ENCODE measurements at places on chromosomes 5 and 9.

DNA sequence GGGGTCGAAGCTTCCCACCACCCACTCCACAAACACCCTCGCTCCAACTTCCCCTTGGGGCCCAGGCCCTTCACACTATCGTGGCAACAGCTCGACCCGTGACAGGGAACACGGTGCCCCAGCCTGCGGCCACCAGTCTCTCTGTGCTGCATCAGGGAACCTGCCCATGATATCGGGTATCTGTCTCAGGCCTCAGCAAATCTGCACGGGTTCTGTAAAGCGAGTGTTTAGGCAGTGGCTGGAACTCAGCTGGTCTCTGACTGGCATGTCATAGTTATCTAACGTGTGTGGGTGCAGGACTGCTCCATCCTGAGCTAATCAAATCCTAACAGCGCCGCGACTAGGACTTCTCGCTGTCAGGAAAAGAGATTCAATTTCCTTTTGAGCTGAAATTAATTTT, 42.9 kb downstream of the DBH start:
- no peak for DNase-seq

GRCh38 chr9:77475641-77476473, 172.3 kb downstream of the GNA14 start:
- peak; percentile 47 for DNase-seq

DNA sequence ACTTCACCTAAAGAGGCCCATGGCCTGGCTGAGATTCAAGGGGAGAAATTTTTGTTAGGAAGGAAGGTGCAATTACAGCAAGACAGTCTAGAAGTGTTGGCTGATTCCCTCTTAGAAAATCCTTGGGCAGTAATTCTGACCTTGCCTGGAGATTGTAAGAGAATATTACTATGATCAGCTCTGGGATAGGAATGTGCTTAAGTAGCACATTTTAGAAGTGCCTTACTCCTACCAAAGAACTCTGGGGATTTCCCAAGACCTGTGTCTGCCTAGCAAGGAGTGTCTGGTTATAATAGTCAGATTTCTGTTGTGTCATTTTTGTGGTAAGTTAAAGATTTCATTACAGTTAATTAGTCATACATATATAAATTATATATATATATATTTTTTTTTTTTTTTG, 52.3 kb downstream of the NLN start:
- DNase-seq = peak; percentile 59

- DNase-seq = peak; percentile 70
These were observed 96.5 kb upstream of the CAST start for GRCh38 chr5:96565582-96566265.

DNA sequence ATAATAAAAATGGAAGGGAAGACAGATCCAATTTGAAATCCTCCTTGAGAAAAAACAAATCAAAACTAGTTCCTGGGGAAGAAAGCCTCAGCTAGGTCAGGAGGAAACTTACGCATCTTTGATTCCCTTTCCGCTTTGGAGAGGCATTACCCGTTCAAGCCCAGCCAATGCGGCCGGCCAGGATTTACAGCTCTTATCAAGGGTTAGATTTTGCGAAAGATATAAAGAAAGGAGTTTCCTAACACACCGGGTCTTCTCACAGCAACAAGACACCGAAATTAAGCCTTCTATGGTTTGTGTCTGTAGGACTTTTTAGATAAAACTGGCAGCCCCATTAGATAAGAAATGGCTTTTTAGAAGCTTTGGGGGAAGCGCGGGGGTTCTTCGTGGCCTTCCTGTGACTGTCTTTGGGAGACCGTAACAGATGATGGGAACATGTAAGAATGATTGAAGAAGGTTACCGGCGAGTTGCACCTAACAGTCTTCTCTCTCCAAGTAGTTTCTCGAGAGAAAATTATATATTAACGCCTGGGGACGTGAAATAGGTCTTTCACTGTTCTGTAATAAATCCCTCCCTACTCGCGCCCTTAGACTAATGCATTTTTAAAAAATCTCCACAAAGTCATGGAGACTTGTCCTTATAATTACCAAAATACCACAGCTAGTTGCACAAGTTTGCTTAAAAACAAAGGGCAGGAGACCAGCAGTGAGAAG, 1.3 kb upstream of the ISL1 start:
- peak; percentile 41 for DNase-seq

- DNase-seq = no peak
These were observed 74.9 kb upstream of the RETREG1 start for GRCh38 chr5:16691731-16692130.

- peak; percentile 100 for DNase-seq
These were observed 124.3 kb downstream of the SUSD1 start for GRCh38 chr9:112050544-112051475.

DNA sequence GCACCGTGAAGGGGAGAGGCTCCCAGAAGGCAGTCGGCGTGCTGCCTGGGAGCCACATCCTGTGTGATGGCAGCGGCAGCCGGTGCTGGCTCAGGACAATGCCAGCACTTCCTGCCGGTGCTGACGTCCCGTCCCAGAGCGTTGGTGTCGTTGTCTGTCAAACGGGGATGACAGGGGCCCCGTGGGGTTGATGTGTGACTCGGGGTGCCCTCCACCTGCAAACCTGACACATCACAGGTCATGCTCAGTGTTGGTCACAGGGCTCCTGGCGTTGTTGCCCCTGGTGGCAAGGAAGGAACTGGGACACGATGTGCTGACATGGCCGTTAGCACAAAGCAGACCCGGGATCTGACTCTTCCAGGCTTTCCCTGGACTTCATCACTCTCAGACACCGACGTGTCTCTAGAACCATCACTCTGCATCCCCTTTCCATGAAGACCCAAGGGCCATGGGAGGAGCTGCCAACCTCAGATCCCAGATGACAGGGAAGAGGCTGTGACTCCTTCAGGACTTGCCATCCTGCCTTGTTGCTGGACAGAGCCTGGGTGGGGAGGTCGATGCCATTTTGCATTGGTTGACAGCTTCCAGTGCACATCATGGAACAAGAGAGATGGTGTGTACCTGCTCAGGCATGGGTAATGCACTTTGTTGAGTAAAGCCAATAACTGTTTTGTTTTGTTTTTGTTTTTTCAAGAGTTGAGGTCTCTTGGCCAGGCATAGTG, 21.5 kb downstream of the PLPP7 start:
- no peak for DNase-seq

- DNase-seq = no peak
These were observed 12.4 kb downstream of the TNFAIP8 start for GRCh38 chr5:119368238-119368630.

DNA sequence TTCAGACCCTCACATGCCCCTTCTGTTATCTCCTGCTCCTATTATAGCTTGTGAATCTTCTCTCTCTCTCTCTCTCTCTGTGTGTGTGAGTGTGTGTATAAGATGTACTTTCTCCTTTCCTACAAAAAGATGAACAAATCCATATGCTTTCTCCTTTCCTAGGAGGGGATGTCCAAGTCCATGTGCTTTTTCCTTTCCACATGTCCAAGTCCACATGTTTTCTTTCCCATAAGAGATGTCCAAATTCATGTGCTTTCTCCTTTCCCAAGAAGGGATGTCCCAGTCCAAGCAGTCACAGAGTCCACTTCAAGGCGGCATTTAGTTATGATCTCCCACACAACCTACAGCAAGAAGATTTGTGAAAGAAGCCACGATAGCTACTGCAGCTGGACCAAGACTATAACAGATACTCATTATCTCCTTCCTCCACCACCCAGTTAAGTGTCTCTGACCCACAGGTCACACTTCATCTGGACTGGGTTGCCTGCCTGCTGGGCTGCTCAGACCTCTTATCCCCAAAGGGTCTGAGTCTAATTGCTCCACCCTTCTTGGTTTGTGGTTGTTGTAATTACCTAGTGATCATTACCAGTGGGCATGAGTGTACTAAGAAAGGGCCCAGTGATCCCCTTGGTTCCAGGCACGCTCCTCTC, 18.4 kb upstream of the FOXI1 start:
- DNase-seq = no peak

DNA sequence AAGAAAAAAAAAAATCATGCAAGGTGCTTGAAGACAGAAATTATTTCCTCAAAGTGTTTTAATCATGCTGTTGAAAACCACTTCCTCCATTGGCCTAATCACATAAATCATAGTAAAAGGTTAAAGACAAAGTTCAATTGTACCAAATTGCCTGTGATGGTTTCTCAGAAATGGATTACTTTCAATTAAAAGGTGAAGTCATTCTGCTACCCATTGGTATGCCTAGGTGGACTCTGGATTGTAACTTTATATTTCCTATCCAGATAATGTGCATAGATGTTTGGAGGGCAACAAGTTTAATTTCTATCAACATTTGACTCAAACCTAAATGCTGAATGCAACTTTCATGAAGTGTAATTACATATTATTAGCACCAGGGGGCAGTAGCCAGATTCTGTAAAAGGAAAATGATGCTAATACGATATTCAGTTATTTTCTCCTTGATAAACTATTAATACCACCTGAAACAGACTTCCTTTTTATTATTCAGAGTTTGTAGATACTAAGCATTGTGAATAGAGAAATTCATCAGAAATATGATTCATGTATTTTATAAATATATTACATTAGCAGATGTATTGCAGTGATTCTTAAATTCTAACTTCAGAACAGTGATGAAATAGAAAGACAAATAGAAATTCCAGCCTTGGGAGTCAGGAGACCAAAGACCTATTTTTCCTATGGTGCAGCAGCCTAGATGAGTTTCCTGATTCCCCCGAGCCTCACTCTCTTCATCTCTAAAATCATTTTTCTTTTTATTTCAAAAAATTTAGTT, 148.2 kb downstream of the CAAP1 start:
- peak; percentile 62 for DNase-seq

DNA sequence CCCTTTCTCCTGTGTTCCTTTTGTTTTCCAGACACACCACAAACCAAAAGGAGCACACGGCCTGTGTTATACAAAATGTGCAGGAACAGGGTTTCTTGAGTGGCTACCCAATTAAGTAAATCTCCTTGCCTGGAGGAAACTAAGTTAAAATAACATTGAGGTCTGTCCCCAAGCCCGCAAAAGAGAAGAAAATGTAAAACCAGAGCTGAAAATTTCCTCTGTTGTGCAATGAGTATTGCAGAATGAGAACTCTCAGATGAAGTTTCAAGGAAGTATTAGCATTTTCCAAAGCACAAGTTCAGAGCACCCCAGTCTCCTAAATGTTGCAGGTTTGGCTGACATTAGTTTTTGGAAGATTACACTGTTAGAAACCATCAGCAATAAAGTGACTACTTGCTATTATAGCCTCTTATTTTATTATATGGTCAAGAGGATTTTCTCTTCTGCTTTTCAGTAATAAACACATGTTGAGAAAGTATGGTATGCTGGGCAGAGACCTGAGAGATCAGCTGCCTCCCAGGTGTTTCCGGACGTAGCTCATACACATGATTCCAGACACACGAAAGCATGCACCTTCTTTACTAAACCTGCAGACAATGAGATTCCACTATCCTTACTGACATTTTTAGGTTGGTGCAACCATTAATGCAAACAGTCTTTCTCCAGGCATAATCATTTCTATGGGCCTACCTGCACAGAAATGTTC, 161.3 kb downstream of the SNCAIP start:
- DNase-seq = no peak

- peak; percentile 62 for DNase-seq
These were observed 9.3 kb upstream of the TNC start for GRCh38 chr9:115127191-115127817.

DNA sequence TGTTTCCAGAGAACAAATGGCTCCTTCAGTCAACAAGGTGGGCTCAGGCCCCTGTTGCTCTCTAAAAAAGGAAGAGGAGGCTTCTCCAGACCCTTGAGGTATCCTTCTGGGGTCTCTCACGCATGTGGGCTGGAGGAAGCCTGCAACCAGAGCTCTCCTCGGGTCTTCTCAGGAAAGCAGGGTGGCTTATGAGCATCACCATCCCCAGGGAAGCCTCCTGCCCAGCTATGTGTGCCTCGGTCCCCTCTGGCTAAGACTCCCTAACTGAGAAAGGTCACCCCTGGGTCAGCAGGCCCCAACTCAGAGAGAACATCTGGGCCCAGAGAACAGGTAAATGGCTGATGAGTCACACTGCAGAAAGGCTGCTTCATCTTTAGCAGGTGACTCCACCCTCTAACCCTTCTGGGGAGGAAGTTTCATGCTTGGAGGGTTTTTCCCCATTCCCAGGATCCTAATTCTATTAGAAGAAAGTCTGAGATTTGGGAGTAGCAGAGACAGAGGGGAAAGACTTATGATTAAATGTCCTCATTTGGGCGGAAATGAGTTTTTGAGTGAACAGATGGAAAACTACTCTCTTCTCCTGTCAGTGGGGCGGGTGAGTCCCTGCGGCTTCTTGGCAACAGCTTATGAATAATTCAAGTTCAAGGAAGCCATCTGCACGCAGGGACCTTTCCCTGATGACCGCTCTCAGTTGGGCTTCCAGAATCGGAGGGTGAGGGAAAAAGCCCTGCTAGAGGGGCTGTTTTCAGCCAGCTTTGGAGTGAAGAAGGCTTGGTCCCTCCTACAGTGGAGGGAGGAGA, 41.9 kb downstream of the TGFBI start:
- DNase-seq = no peak

DNA sequence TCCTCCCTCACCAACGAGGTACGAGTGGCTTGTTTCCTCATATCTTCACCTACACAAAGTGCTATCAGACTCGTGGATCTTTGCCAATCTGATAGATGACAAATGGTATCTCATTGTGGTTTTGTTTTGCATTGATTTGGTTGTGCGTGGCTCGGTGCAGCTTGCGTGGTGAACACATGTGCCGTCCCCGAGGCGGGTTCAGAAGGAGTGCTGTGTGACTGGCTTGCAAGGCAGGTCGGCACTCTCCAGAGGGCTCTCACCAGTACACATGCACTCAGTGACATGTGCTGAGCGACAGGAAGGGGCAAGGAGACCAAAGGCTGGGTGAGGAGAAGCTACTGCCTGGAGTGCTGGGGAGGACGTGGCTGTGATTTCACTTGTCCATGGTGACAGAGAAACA, 95.3 kb upstream of the PITX1 start:
- DNase-seq = no peak

GRCh38 chr9:120950421-120951388, 24.1 kb upstream of the TRAF1 start:
- DNase-seq = no peak

- peak; percentile 46 for DNase-seq
These were observed 41.2 kb upstream of the SVEP1 start for GRCh38 chr9:110620726-110621125.
